Stimulated activated CD4-positive, alpha-beta T cell treated with anti-CD3 and anti-CD28 coated beads, Interleukin-4, amount 100 ng/mL, for 1 hour (primary cell): ENCODE measurements at places on chromosomes 11 and 22.

- no peak for DNase-seq
Measured at GRCh38 chr11:35914816-35915215, 29.0 kb upstream of the LDLRAD3 start.

DNA sequence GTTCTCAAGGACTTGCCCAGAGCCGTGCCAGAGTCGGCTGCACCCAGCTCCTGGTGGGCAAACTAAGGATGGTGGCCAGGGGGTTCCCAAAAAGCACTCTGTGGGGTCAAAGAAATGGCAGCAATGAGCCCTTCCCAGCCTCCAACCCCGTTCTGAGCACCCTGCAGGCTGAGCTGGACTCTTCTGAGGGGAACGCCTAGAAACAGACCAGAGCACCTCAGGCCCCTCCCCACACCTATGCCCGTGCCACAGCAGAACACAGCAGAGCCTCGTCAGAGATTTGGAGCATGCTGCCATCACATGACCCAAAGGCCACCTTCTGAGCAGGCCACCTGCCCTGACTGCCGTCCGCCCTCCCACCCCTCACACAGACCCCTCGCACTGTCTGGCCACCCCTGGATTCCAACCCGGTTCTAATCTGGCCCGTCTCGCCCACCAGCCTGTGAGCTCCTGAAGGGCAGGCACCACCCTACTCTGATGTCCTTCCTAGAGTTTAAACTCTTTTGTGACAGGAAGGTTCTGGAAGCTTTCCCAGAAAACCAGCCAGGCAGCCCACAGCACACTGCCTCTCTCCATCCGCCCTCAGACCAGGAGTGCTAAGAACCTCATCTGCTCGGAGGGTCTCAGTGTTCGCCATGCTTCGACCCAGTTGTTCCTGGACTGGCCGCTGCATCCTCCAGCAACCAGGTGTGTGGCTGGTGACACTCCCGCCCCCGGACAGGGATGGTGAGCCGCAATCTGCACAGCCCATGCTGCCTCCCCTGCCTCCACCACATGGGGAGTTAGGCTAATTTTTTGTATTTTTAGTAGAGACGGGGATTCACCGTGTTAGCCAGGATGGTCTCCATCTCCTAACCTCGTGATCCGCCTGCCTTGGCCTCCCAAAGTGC lies 97.6 kb downstream of the CELSR1 start:
- no peak for DNase-seq

- DNase-seq: no peak
Measured at GRCh38 chr11:88068848-88069554, 106.2 kb downstream of the RAB38 start.

DNA sequence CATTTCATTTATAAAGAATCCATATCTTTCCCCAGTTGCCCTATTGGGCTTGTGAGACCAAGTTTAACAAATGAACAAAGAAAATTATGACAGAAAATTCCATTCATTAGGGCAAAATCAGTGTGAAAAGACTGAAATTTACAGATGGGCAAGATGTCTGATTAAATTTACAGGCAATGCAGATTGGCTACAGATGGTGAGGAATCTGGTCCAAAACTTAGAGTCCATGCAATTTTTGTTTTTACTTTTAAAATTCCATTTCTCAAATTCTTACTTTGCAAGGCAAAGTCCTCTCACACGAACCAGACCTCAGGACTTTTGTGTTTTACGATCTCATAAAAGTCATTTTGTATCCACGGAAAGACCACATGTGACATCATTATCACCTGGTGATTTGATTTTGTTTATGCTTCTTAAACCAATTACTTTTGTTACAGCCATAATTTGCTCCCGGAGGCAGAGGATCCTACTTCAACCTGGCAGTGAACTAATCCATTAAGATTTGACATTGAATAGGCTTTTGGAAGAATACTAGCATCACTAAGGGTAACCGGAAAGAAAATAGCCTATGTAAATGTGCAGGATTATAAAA lies 843.7 kb upstream of the CHORDC1 start:
- DNase-seq: no peak
